ENCODE measurements at places on chromosomes 1 and 21.

DNA sequence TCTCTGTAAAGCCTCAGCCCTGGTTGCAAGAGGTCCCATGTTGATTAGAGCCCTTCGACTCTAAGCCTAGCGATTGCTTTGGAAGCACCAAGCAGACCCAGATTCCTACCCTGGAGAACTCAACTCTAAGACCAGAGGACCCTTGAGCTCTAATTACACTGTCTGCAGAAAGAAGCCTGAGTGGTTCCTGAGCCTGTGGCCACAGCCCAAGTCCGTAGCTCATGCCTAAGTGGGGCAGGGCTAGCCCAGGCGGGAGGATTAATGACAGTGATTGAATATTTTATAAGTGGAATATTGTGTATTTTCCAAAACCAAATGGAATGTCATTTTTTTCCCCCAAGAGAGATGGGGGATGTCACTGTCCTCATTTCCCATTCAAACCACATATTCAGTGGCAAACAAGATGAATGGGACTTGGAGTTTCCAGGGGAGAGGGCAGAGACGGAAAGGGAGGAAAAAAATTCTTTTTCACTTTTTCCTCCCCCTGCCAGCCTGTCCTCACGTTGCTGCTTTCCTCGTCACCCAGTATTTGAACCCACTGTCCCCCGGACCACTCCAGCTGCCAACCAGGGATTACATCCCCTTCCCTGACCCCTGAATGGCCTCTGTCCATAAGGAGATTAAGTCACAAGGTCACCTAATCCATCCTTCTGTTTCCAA is 79.6 kb upstream of the CTTNBP2NL start:
- DNase-seq: no peak

DNA sequence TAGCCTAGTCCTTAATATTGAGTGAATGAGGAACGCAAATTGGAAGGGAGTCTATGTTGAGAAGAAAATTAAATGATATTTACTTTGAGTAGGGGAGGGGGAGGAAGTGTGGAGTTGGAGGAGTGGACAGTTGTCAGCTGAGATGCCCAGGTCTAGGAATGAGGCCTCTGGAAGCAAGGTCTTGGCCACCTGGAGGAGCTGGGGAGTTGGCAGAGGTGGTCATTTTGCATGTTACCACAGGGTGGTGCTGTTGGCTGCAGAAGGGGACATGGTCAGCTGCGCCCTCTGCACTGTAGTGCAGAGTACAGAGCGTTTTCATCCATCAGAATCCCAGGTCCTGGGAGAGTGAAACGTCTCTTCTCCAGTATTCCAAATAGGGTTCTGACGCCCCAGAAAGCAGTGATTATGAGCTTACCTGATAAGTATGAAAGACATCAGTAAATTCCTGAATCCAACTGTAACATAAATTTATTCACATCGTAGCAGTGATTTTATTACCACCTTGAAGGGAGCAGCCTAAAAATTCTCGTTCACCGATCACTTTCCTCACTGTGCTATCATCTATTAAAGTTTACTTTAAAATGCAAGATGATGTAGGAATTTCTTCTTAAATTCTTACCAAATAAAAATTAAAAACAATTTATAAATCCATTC is 13.8 kb downstream of the PARK7 start:
- DNase-seq: no peak

DNA sequence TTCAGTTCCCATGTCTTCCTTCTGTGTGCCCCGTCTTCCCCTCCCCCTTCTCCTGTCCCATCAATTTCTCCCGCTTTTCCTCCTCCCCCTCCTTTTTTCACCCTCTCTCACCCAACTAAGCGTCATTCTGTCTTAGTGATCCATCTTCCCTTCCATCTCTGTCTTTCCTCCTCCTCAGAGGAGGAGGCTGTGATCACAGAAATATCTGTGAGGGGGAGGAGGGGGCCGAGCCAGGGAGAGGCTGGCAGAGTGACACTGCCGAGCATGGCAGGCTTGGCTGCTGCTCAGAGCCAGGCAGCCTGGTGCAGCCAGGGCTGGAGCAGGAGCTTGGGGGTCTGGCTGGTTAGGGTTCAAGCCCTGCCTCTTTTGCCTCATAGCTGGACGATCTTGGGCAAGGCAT is 7.6 kb downstream of the HTR6 start:
- DNase-seq: no peak

DNA sequence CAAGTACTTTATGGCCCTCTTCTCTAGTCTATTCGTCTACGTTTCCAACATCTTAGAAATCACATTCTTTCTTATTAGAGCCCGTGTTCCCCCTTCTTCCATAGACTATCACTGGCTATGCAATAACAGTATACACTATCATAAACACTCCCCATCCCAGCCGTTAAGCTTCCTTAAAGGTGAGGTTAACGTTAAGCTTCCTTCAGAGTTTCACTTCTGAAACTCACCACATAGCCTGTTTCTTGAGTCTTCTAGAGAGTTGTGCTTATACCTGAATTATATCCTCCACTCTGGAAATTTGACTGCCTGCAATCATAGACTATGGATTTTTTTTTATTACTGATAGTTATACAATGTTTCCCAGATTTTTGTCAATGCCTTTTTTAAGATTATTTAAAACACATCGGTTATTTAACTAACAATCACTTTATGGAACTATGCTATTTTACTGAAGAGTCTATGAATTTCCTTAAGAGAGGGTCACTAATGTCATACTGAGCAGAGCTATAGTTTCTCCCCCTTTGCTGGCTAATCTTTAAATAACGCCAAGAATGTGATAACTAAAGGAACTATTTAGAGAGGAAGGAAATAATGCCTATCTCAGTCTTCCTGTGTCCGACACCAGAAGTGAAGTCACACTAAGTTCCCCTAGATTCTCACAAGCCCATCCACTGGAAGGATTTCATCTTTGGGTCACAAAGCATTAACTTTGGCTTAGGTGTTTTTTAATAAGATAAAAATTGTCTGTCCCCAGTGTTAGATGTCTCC is 16.8 kb downstream of the FCER1A start:
- no peak for DNase-seq

DNA sequence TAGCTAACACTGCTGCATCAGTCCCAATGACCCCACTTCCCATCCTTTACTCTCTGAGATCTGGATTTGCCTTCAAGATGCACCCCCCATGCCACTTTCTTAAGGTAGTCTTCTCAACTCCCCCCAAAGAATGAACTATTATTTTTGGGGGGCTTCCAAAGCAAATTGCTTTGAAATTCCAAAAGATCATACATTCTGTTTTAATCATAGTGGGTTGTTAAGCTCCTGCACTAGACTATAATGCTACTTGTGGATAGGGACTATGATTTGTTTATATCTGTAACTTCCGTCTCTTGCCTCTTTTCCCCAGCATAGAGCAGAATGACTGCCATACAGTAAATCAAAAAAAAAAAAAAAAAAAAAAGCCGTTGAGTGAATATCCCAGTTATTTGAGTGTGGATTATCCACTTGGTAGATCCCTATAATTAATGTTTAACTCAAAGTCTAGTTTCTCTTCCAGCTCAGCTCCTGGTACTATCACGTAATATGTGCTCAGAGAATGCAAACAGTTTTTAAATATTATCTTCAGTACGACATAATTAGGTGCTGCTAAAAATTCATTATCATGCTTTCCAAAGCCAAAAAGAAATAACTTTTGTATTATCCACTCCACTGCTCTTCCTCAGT is 26.9 kb downstream of the KIRREL1 start:
- no peak for DNase-seq

DNA sequence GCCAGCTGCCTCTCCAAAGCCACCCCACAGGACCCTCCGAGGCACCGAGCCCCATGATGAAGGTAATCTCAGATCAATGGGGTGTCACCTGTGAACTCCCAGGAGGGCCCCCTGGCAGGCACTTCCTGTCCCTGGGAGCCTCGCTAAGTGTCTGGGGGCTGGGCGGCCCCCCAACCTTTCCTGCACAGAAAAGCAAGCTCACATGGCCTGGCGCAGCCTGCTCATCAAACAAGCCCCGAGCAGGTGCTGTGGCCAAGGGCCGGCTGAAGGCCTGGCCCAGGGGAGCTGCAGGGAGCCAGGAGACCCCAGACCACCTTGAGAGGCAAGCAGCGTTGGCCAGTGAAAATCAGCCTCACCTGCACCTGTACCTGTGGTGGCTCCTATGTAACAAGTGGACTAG is 2.9 kb downstream of the RIPK4 start:
- DNase-seq: no peak

DNA sequence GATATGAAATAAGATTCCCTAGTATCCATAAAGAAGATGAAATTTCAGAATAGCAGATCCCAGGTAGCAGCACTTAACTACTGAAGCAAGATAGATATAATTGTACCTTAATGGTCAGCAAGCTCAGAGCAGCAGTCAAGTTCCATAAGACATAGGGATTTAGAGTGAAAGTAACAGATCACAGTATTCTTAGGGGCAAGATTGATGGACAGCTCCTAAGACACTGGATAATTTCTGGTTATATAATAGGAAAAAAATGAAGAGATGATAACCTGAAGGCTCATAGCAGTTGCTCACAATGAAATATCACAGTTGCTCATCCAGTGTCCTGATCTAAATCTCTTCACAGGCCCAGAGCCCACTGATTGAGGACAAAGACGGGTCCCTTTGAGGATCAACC is 66.0 kb downstream of the SLC30A10 start:
- DNase-seq: no peak

DNA sequence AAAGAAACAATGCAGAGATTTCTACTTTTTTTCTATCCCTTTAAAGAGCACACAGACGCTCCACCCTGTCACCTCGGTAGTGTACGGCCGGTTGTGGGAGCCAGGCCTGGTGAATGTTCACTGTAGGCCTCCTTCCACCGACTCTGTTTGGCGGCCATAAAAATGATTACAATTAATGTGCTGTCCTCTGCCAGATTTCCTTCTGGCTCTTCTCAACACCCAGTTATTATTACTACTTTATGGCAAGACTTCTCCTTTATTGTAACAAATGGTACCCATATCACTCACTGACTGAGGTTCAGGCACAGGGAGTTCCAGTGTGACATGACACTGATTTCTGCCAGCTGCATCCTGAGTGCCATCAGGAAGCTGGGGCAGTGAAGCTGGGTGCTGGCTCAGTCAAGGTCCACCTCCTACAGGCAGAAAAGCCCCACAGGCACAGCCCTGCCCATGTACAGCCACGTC is 37.4 kb downstream of the GPR161 start:
- DNase-seq: no peak

Data from stimulated activated CD4-positive, alpha-beta T cell treated with anti-CD3 and anti-CD28 coated beads, TNF-alpha, amount 100 ng/mL, for 48 hours (primary cell).